Karpas-422 (cell line): ENCODE measurements at places on chromosomes 3 and 15.

DNA sequence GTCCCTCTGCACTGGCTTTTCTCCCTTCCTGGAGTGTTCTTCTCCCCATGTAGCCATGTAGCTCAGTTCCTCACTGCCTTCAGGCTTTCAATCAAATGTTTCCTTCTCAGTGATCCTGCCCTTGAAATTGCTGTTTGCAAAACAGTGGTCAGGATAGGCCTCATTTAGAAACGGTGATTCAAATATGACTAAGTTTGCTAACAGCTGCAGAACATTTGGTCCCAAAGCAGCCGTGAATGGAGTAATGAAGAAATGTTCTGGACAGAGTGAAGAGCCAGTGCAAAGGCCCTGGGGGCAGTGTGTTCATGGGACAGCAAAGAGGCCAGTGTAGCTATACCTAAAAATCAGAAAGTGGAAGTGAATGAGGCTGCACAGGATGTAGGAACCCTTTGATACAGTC lies 223.4 kb downstream of the FEZF2 start:
- no peak for DNase-seq

DNA sequence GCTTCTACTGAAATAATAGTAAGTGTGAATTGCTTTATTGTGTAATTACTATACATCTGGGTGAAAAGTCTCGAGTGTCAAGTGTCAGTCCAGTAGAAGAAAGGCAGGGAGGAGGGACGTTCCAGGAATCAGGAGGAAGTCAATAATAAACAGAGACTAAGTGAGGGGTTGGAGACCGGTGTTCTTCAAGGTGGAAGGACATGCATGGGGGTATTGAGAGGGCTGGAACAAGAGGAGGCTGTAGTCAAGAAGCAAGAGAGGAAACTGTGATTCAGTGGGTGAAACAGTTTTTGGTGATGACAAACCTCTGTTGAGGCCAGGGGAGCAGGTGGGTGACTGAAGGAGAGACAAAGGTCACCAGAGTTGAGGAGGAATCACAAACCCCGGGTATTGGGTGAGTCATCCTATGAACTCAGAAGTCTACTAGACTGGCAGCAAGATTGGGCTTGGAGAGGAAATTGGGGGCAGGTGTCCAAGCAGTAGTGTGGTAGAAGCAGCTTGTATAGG lies 11.6 kb upstream of the SCAMP5 start:
- no peak for DNase-seq

- DNase-seq = peak; percentile 40
Observed at GRCh38 chr15:69863446-69863845, 234.3 kb downstream of the TLE3 start.

DNA sequence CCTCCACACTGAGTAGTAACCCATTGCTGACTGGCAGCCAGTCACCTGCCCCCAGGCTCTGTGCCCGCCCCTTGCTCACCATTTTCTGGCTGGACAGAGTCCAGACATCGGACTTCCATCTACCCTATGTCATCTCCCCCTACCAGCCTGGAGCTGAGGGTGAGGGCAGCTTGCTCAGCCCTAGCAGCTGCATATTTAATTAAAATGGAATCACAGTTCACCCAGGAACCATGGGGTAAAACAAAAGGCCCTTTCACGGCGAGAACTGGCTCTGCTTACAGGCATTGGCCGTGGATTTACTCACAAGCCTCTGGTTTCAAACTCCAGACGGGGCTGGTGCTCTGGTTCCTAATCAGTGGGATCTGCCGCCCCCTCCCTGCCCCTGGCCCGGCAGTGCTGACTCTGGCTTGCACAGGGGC lies 94.9 kb upstream of the ATP2B2 start:
- DNase-seq = no peak

- DNase-seq = peak; percentile 52
Observed at GRCh38 chr3:128619146-128619890, 31.3 kb downstream of the RPN1 start.

DNA sequence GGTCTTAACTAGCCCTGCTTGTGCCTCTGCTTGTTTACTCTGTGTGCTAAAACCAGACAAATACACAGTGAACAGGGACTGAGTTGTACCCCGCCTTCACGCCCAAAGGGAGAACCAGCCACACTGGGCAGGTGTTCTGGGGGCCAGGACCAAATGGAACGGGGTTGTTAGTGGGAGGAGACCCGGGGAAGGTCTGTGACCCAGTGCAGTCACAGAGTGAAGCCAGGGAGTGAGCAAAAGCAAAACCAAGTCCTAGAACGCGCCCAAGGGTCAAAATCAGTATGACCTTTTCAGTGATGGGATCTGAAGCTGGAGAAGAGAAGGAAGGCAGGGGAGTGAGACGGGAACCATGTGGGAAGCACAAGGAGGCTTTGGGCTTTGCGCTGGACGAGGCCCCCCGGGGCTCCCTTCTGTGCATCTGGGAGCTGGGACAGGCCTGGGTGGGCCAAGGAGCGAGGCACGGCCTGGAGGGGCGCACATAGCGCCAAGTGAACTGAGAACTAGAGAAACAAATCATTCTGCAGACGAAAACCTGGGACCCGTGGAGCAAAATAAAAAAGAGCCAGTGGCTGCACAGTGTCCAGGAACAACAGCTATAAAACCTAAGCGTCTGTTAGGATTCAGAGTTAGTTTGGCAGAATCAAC lies 78.3 kb upstream of the ALDH1A3 start:
- DNase-seq = peak; percentile 36

GRCh38 chr3:25610779-25611178 lies 53.9 kb downstream of the TOP2B start:
- no peak for DNase-seq

GRCh38 chr3:196179380-196180308 lies 31.6 kb downstream of the ZDHHC19 start:
- peak; percentile 68 for DNase-seq

DNA sequence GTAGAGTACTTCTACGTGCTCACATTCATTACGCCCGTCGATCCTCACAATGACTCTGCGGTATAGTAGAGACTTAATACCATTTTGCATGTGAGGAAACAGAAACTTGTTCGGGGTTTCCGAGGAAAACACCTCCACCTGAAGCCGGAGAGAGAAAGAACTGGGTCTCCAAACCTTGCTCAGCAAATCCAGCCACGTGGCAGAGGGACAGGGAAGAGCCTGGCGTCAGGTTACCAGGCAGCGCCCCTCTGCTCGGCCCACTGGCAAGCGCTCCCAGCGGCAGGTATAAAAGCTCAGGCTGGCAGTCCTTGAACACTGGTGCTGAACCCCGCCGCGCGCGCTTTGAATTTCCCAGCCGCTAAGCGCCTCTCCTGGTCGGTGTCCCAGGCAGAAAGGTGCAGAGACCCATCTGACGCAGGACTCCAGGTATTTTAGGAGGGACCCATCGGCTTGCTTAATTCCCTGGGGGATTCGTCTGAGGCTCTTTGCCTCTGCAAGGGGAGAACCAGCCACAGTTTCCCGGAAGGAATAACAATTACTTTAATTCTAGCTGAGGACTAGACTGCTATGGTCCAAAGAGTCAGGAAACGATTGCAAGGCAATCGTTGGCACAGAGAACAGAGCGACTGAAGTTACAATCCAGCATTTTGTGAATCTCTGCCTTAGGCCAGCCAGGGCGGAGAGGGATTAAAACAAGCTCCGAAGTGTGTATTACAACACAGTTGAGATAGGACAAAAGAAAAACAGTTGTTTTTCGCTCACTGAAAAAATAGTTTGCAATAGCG lies at the start of gene C2CD4A:
C2CD4A (plus strand) TSS at position 315 of the 785 bp plus-strand sequence. CDS start 637 bp downstream, outside the sequence.
- DNase-seq = peak; percentile 79

DNA sequence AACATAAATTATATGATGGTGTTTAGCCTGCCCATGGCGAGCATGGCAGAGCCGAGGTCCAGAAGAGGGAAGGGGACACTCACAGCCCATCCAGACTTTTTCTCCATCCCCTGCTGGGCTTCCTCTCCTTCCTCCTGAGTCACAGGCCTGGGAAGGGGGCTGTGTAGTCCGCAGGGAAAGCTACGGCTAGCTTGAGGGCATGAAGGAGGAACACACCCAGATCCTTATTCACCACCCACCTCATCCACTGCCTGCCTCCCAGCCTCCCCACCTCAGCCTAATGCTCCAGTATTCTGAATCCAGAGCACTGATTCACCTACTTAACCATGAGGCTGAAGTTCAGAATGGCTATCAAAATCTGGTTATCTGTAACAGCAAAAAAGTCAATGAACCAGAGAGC lies 97.8 kb downstream of the OXNAD1 start:
- DNase-seq = no peak

DNA sequence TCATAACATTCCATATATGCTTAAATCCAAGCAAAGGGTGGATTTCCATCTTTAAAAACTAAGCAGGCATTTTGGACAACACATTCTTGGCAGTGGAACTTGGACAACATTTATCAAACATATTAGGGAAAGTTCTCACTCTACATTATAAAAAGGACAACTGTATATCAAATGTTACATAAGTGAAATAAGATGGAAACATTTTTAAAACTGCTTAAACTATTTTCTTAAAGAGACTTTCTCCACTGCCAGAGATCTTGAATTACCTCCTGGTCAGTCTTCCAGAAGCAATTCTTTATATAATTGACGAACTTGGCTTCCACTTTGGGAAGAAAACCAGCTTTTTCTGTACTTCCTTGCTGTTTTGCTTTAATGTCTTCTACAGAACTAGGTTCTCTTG lies 109.3 kb downstream of the NEO1 start:
- DNase-seq = no peak

DNA sequence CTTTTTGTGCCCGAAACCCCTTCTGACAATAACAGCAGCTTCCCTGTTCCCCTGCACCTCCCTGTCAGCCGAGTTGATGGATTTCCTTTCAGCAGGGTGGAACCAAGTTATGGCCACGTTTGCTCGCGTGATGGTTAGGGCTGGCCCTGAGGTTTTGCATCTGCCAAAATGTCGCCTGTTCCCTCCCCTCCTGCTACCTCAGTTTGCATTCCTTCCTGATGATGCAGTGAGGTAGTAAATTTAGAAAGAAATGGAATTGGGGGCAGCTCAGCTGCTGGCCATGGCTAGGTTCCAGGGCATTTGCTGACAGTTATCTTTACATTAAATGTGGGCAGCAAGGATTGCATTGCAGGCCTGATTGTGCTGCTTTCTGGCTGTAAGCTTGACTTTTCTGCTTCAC lies 13.2 kb downstream of the LIMD1 start:
- DNase-seq = no peak

GRCh38 chr3:33187368-33187634 lies 31.3 kb downstream of the SUSD5 start:
- DNase-seq = no peak

DNA sequence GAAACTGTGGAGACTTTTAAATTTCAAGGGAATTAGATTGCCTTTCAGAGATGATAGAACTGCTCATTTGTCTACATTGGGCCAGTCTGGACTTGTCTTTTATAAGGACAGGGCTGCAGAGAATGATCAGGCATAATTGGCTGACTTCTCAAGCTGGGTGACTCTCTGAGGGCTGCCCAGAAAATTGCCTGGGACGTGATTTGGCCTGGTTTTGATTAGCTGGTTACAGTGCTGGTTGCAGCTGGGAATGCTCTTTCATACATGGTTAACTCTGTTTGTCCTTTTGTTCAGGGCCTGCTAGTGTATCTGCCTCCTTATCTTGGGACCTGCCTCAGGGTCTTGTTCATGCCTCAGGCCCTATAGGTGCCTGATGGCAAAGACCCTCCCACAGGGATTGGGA lies 245.6 kb downstream of the CLSTN2 start:
- no peak for DNase-seq

DNA sequence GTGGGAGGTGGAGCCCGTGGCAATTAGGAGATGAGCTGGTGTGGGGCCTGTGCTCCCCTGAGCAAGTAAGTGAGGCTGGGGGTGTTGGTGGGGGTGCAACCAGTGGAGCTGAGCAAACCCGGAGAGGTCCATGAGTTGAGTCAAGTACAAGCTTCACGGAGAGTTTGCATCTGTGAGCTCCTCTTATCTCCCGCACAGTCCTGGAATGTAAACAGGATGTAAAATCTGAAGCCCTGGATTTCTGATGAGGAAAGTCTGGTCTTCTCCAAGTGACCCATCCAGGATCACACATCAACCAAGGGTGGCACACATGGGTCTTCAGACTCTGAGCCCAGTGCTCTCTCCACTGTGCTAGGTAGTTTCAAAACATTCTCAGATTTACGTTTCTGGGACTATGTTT lies 67.8 kb downstream of the LSM3 start:
- DNase-seq = no peak

GRCh38 chr3:34016925-34017587 lies 218.6 kb downstream of the PDCD6IP start:
- DNase-seq = peak; percentile 57

DNA sequence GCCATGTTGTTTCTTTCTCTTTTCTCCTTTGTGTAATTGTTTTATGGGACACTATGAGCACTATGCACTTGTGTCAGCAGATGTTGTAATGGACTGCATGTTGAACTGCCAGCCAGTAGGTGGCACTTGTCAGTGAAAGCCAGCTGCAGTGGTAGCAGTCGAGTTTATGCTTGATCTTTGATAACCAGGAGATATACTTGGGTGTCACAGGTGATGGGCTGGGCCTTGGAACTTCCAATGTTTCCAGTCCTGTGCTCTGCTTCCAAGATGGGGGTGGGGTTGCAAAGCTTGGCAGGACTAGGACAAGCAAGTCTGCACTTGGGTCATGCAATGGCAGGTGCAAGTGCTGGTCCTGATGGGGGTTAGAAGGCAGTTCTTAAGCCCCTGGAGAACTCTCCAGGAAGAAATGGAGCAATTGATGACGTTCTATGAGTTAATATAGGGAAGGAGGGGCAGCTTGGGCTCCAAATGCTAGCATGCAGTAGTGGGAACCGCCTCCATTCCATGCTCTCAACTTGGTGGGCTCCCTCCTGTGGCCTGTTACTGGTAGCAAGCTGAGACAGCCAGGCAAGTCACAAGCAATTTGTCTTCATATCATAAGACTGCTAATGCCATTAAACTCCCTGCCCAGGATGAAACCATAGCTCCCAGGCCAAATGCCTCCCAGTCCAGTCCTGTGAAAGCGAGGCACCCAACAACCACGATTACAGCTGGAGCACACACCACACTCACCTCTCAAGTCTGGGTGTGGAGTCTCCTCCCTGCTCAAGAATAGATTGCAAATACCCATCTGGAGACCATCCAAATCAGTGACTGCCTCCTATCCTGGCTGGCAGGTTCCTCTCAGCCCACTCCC lies 287.2 kb downstream of the CGGBP1 start:
- peak; percentile 72 for DNase-seq

DNA sequence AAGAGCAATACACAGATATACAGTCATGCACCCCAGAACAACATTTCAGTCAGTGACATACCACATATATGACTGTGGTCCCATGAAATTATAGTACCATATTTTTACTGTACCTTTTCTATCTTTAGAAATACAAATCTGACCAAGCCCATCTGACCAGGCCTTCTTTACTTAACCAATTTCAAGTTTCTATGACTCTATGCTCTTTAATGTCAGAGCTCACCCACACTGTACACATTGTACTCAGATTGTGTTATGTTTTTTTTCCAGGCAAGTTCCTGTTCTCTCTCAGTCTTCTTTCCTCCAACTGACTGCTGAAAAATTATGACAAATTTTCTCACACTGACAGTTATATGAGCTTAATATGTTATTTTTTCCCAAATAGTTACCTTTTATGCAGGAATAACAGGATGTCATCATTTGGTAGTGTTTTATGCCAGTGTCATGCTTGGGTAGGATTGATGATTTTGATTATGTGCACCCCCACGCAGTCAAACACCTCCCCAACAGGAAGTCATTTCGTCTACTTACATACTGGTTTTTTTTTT lies 8.0 kb upstream of the CBLB start:
- DNase-seq = no peak

- DNase-seq = peak; percentile 81
Observed at GRCh38 chr3:132399054-132399929, 18.0 kb upstream of the DNAJC13 start.

GRCh38 chr3:168431491-168431890 lies 335.8 kb upstream of the GOLIM4 start:
- DNase-seq = no peak
